ENCODE measurements at places on chromosomes 5 and 9.

DNA sequence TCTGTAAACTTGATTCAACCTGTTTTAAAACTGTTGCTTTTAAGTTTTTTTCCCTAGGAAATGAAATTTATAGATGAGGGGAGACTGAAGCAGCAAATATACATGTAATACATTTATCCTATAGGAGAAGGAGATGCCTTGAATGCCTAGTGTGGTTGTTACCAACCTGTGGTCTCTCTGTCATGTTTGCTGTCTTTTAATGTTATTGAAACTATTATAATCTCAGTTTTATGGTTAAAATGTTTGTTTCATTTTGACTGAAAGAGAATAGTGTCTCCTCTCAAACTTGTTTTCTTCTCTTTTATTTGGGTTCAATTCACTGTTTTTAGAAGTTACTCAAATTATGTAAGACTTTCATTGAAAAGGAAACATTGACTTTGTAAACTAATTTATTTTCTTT is 15.8 kb downstream of the MRPL22 start:
- no peak for DNase-seq

GRCh38 chr5:78806544-78806943 is 158.0 kb upstream of the LHFPL2 start:
- DNase-seq: no peak

GRCh38 chr9:98229090-98229395 is 26.4 kb downstream of the TBC1D2 start:
- no peak for DNase-seq

- DNase-seq: no peak
These were observed 40.1 kb upstream of the SLC2A8 start for GRCh38 chr9:127356906-127357305.

DNA sequence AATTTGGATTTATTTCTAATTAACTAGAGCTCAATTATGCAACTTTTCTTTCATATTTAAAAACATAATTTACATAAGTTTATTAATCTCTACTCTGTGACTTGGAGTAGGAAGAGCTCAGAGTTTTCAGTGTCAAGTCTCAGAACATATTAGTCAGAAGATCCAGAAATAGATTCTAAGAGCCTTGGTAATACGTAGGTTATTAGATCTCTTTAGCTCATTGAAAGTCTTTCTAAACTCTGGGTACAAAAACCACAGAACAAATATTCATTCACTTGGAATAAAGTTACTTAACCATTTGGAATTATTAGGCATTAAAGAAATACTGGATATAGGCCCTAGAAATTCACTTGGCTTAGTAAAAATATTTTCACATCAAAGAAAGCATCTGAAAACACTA is 26.3 kb upstream of the ISCA1 start:
- no peak for DNase-seq

- no peak for DNase-seq
These were observed 635.4 kb downstream of the NR2F1-AS1 start for GRCh38 chr5:92945605-92946097.

DNA sequence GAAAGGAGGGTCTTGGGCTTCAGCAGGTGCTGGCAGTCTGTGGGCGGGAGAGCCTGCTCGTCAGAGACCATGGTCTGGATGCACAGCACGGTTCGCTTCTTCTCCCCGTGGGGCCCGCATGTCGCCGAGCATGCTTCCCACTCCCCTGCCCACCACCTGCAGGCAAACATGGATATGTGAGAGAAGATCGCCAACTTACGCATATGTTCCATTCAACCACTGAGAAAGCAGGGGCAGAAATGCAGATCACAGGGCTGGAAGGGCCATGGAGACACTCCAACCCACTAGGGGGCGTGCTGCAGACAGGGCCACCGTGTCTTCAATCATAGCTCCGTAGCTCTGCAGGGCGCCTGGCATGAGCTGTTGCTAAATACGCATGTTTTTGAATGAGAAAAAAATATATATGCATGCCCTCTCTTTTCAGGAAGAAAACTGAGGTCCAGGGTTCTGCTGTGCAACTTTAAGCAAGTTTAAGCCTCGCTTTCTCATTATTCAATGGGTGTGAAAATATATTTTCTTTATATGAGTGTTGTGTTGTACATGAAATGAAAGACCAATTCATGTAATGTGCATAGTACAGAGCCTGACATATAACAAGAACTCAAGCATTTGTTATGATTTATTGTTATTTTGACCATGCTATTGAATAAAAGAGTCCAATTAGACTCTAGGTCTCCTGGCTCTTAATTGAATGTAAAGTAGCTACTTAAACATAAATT is 148.0 kb downstream of the TARS1 start:
- DNase-seq: no peak

DNA sequence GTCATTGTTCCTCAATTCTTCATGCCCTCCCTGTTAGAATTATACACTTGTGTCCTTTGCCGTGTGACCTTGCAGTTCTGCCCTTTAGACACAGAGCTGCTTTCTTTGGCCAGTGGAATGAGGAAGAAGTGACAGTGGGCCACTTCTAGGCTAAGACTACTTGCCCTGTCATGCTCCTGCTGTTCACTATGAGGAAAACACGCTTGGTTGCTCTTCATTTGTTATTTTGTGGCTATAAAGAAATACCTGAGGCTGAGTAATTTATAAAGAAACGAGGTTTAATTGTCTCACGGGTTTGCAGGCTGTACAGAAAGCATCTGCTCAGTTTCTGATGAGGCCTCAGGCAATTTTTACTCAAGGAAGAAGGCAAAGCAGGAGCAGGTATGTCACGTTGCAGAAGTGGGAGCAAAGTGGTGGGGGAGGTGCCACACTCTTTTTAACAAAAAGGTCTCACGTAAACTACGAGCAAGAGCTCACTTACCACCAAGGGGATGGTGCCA is 279.1 kb upstream of the DMAC1 start:
- no peak for DNase-seq

DNA sequence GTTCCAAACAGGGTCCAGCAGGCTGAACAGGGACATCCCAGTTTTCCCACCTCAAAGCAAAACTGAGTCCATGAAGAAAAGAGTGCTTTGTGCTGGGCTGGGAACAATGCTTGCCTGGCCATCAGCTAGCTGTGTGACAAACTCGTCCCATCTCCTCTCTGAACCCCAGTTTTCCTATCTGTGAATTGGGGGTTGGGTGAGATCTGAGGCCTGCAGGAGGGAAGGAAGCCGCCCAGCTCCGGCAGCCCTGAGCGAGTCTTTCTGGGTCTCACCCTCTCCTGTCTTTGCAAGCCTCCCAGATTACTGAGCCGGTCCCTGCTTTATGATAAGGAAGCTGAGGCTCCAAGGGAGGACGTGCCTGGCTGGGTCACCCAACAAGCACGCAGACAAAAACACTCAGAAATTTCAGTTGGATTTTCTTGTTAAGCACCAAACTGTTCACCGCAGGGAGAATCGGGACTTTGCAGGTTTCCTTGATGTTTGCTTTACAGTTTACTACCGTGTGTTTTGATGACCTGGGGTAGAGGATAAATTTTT is 82.6 kb upstream of the LMX1B start:
- DNase-seq: no peak

DNA sequence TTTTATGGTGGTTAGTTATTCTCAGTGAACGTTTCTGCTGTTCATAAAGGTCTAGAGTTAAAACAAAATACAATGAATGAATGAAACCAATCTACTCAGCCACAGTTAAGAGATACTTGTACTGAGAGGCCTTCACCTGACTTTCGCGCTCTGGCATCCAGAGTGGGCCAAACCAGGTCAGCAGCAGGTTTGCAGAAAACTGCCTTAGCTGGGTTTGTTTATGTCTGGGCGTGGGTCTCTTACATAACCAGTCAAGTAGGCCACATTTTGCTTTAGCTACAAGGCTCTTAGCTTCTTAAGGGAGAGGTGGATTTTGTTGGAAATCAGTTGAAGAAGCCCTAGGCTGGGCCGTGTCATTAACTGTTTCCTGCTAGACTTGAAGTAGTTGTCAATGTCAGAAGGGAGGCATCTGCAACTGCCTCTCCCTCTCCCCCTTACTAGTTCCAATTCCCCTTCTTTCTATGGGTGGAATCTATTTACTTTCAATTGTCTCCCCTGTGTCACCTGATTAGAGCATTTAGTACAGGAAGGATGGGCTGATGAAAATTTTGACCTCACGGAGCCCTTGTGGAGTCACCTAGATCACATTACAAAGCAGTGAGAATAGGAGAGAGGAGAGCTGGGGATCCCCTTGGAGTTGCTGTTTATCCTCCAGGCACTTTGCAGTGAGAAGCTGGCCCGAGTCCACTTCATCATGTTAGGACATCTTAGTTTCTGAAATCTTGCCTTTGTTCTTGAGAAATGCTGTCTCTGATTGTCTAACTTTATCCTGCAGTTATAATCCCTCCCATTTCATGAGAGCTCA is 200.5 kb downstream of the ARHGEF28 start:
- DNase-seq: no peak
